ENCODE measurements at places on chromosomes 7 and 10.

DNA sequence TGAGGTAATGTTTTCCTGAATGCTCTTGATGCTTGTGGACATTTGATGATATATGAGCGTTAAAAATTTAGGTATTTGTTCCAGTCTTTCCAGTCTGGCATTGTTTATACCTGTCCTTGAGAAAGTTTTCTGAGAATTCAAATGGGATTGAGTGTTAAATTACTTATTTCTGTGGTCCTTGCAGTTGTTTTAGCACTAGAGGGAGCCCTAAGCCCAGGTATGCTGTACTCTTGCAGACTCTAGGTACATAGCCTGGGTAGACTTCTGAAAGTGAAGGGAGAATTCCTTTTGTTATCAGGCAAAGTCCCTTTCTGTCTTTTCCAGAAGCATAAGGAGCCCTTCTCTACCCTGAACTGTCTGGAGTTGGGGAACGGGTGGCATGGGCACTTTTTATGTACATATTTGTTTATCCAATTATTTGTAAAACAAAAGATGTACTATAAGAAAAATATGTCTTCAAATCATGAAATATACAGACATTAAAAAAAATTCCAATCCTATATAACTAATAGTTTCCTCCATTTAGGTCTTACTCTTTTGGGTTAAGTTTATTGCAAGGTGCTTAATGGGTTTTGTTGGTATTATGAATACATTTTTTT is 262.1 kb downstream of the ATRNL1 start:
- DNase-seq = peak; percentile 6

GRCh38 chr7:106376026-106376799 is 91.4 kb upstream of the NAMPT start:
- no peak for DNase-seq

DNA sequence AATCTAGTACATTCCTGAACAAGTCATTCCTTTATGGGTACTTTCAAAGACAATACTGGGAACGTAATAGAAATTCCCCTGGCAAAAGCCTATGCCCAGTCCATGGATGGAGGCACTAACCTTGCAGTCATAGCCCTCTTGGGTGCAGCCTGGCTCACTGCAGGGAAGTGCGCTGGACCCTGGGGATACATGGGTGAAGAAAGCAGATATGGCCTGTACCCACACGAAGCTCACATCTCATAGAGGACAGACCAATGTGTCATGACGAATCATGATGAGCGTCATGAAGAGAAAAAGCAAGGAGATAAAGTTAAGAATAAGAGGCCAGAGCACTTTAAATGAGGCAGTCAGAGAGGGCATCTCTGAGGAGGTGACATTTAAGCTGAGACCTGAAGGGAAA is 11.8 kb downstream of the PRLHR start:
- no peak for DNase-seq

- no peak for DNase-seq
Measured at GRCh38 chr7:683526-684205, 42.8 kb upstream of the DNAAF5 start.

DNA sequence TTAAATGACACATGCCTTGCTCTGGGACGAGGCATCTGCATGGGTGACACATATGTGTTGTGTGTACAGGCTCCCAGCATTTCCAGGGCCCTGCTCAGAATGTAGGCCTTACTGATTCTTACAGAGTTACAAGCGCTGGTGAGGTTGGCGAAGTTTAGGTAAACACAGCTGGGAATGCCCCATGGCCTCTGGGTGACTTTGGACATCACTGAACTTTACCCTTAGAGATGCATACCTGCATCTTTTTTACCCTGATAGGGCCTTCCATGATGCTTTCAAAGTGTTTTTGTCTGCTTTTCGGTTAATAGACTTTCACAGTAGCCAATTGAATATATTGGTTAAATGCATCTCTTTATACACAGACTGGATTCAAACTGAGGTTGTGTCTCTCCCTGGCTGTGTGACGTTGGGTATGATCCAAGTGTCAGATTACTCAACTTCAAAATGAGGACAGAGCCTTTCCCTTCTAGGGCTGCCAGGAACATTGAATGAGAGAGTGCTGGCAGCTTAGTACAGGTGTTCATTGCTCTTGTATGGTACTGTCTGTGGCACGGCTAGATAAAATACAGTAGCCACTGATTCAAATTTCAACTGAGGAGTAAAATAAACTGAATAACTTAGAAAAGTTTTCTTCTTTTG is 29.5 kb downstream of the EGFR start:
- DNase-seq = peak; percentile 11

- no peak for DNase-seq
Measured at GRCh38 chr7:44845451-44845850, 2.4 kb downstream of the H2AZ2 start.

DNA sequence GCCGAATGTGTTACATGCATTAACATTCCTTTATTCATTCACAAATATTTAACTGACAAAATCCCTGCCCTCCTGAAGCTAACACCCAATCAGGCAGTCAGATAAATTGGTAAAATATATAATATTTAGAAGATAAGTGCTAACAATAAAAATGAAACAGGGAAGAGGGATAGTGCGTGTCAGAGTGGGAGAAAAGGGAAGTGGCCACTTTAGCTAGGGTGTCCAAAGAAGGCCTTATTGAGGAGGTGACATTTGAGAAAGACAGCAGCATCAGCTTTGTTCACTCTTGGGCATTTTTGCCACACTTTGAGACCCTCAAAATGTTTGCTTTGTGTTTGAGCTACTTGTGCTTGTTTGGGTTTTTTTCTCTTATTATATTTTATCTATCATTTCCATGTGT is 317.8 kb downstream of the SNX13 start:
- DNase-seq = no peak

DNA sequence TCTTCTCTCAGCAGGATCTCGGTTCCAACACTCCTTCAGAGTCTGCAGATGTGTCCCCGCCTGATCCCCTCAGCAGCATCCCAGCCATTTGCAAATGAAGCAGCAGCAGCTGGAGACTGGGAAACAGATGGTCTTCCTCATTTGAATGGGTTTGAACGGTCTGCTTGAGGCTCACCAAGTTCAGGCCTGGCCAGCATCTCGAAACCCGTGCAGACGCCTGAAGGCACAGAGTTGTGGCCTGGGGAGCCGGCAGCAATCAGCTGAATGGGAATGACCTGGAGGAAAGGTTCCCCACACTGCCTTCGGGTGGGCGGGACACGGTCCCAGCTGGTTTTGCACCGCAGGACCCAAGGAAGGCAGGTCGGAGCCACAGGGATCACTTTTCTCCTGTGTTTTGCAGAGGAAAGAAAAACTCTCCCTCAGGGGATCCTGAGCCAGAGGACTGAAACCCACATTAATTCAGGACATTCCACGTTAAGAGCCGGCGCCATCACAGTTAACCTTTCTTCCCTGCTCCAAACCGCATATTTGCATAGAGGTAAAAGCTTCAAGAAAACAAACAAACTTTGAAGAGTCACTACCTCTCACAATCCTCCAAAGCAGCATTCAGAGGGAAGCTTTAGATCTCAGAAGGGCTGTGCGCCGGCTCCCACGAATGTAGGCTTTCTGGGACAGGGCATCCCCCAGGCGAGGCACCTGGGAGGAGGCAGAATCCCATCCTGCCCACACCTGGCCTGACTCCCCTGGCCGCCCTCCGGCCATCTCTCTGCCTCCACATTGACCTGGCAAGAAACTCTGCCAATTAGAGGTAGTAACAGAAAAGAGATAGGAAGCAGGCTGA is 17.7 kb downstream of the FGFR2 start:
- peak; percentile 5 for DNase-seq

GRCh38 chr10:59362959-59363381 is 621 bp upstream of the FAM13C start:
- DNase-seq = peak; percentile 89

DNA sequence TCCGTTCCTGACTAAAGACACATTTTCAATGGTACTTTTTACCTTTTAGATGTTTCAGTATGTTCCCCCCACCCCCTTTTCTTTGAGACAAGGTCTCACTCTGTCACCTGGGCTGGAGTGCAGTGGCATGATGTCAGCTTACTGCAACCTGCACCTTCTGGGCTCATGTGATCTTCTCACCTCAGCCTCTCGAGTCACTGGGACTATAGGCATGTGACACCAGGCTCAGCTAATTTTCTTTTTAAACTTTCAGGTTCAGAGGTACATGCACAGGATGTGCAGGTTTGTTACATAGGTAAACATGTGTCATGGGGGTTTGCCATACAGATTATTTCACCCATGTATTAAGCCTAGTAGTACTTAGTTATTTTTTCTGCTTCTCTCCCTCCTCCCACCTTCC is 99.3 kb upstream of the RPA3 start:
- no peak for DNase-seq

GRCh38 chr10:48455392-48456151 is 149.1 kb downstream of the MAPK8 start:
- DNase-seq = no peak

DNA sequence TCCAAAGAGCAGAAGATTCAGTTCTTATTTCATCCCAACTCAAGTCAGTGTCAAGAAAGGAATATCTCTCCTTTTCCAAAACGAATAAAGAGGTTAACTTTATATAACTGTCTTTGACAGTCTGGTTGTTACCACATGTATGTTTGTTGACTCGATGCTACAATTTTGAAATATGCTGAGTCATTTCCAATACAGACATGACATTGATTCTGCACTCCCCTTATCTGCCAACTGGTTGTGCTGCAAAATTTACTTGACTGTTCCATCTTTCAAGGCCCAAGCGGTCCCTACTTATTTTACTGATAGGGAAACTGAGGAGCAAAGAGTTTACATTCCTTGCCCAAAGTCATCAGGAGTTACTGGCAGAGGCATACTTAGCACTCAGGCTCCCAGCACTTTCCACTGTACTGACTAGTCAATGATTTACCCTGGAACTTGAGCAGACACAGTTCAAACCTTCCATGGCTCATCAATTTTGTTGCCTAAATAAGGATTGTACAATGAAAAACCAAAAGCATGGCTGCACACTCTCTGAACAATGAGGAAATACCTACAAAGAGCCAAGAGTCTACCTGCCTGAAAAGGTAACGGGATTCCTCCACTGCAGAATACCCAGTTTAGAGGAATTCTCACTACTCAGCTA is 52.8 kb downstream of the ABLIM1 start:
- DNase-seq = no peak

DNA sequence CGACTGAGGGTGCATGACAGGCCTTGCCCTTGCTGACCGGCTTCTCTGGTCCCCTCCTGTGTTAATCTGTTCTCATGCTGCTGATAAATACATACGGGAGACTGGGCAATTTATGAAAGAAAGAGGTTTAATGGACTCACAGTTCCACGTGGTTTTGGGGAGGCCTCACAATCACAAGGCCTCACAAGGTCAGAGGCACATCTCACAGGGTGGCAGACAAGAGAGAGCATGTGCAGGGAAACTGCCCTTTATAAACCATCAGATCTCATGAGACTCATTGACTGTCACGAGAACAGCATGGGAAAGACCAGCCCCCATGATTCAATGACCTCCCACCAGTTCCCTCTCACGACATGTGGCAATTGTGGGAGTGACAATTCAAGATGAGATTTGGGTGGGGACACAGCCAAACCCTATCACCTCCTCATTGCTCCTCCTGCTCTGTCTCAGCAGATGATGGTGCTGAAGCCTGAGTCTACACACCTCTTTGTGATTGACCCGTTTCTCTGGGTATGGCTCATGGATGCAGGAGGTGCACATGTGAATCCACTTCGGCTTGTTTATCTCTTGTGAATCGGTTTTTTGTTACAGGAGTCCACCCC is 547.8 kb downstream of the DNAJB6 start:
- no peak for DNase-seq

DNA sequence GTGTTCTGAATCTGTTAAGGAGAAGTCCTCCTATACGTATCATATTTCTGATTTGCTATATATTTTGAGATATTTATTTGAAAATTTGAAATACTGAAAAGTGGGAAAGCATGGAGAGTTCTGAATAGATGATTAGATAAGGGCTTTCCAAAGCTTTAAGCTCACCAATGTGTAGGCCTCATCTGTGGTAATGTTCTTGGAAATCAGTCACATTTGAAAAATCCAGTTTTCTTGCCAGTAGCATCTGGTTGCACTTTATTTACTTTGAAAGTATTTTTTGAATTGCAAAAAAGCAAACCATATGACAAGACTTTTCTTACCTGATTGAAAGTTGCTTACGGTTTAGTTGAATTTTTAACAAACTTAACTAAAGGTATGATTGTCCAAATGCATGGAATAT is 21.7 kb downstream of the ADD3 start:
- no peak for DNase-seq

- no peak for DNase-seq
Measured at GRCh38 chr10:124494046-124494807, 32.6 kb downstream of the LHPP start.

- DNase-seq = no peak
Measured at GRCh38 chr7:81672872-81673271, 97.0 kb downstream of the HGF start.

- no peak for DNase-seq
Measured at GRCh38 chr7:19377611-19378344, 232.6 kb upstream of the FERD3L start.

GRCh38 chr10:33094263-33095051 is 136.4 kb upstream of the ITGB1 start:
- no peak for DNase-seq

GRCh38 chr10:124303662-124304418 is 114.9 kb downstream of the OAT start:
- no peak for DNase-seq

- no peak for DNase-seq
Measured at GRCh38 chr10:115903207-115903606, 369.8 kb downstream of the GFRA1 start.

GRCh38 chr7:151206914-151207313 is 3.4 kb downstream of the H2BK1 start:
- no peak for DNase-seq
